ENCODE measurements at places on chromosomes 16 and 17.
A peak's percentile ranks its signal among the peaks of the same experiment; 100 is the strongest.

- H3K4me1 ChIP-seq = no peaks in the 10 kb centered on the region
- DNase-seq = no peak
- H3K27me3 ChIP-seq = no peaks in the 10 kb centered on the region
Measured at GRCh38 chr16:73171380-73171779, 123.5 kb upstream of the ZFHX3 start.

GRCh38 chr16:73771196-73772064 is 525.2 kb upstream of the PSMD7 start:
- H3K4me1 ChIP-seq = no peaks in the 10 kb centered on the region
- DNase-seq = no peak
- no peaks in the 10 kb centered on the region for H3K36me3 ChIP-seq

GRCh38 chr16:1493746-1494094 is 560 bp downstream of the TELO2 start:
- peaks cover 13% of the 10 kb centered on the region for H3K36me3 ChIP-seq
- no peaks in the 10 kb centered on the region for H3K4me1 ChIP-seq
- no peak for DNase-seq
- H3K4me3 ChIP-seq = peak overlapping the region; percentile 82
- peak overlapping the region; percentile 49 for H3K27ac ChIP-seq

DNA sequence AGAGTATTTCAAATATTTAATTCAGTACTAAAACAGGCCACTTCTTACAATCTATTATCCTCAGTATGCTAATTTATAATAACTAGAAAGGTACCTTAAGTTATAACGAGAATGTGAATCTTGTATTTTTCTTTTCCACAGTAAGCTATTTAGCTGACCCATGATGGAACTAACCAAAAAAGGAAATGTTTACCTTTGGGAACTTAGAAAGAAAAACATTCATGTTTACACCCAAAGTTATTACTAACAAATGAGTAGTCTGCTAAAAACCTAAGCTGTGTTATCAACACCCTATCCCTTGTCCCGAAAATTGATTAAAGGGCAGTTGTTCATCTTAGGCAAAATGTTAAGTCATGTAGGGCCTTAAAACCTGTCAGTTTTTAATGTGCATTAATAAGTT is 8.1 kb downstream of the GNA13 start:
- H3K4me3 ChIP-seq = no peak overlapping the region
- peak overlapping the region; percentile 56 for H3K27ac ChIP-seq
- no peaks in the 10 kb centered on the region for H3K4me1 ChIP-seq
- H3K27me3 ChIP-seq = no peaks in the 10 kb centered on the region
- H3K36me3 ChIP-seq = no peaks in the 10 kb centered on the region
- no peak for DNase-seq

DNA sequence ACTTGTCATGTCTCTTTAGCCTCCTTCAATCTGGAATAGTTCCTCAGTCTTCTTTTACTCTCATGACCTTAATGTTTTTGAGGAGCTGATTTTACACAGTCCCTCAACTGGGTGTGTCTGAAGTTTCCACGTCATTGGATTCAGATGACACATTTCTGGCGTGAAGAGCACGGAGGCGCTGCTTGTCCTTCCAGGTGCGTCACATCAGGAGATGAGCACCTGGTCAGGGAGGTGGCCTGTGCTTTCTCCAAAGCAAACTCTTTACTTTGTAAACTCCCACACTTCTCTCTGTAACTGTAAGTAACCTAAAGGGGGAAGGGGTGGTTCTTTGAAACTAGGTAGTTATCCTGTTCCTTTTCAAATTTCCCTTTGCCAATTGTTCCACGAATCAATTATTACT is 52.5 kb upstream of the MNT start:
- H3K27me3 ChIP-seq = no peaks in the 10 kb centered on the region
- H3K4me1 ChIP-seq = no peaks in the 10 kb centered on the region
- no peak for DNase-seq

DNA sequence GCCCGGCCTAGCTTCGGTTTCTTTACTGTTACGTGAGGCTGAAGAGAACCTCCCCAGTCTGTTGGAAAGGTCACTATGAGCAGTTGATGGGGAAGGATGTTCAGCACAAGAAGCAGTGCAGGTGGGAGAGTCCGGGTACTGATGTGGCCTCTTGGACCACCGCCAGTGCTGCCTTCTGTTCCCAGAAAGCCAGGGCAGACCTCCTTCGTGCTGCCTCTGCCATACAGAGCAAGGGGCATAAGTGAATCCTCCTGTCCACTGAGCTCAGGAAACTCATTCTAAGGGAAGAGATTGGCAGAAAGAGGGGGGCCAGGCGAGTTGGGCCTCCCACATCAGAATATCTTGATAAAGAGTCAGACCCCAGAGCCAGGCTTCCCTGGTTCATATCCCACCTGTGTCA is 3.7 kb downstream of the PPP4C start:
- H3K4me3 ChIP-seq = no peak overlapping the region
- H3K27ac ChIP-seq = no peak overlapping the region
- H3K27me3 ChIP-seq = no peaks in the 10 kb centered on the region
- DNase-seq = no peak
- no peaks in the 10 kb centered on the region for H3K36me3 ChIP-seq

DNA sequence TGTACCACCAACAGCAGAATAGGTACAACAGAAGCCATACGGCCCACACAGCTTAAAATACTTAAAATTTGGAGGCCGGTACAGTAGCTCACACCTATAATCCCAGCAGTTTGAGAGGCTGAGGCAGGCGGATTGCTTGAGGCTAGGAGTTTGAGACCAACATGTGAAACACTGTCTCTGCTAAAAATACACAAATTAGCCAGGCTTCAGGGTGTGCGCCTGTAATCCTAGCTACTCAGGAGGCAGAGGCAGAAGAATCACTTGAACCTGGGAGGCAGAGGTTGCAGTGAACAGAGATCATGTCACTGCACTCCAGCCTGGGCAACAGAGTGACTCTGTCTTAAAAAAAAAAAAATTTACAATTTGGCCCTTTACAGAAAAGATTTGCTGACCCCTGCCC is 17.0 kb downstream of the GFOD2 start:
- peaks cover 14% of the 10 kb centered on the region for H3K4me1 ChIP-seq
- no peak overlapping the region for H3K4me3 ChIP-seq
- H3K27me3 ChIP-seq = no peaks in the 10 kb centered on the region
- no peaks in the 10 kb centered on the region for H3K36me3 ChIP-seq
- no peak overlapping the region for H3K27ac ChIP-seq

GRCh38 chr17:73481676-73482075 is 162.6 kb downstream of the SDK2 start:
- no peak overlapping the region for H3K4me3 ChIP-seq
- H3K36me3 ChIP-seq = no peaks in the 10 kb centered on the region
- DNase-seq = no peak
- no peaks in the 10 kb centered on the region for H3K27me3 ChIP-seq
- no peaks in the 10 kb centered on the region for H3K4me1 ChIP-seq

DNA sequence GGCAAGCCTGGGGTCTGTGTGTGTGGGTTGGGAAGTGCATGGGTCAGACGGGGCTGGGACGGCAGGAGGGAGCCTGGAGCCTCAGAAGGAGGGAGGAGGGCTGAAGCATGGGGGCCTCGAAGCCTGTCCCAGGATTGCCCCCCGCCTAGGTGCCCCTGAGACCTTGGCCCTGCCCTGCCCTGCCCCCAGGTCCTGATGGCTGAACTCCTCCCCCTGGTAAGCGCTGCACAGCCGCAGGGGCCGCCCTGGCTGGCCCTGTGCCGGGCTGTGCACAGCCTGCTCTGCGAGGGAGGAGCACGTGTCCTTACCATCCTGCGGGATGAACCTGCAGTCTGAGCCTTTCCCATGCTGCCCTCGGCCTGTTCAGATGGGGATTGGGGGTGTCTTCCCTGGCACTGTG is 4.4 kb downstream of the TEDC2 start:
- H3K36me3 ChIP-seq = no peaks in the 10 kb centered on the region
- H3K27ac ChIP-seq = no peak overlapping the region
- H3K27me3 ChIP-seq = no peaks in the 10 kb centered on the region
- DNase-seq = peak; percentile 44
- no peaks in the 10 kb centered on the region for H3K4me1 ChIP-seq

DNA sequence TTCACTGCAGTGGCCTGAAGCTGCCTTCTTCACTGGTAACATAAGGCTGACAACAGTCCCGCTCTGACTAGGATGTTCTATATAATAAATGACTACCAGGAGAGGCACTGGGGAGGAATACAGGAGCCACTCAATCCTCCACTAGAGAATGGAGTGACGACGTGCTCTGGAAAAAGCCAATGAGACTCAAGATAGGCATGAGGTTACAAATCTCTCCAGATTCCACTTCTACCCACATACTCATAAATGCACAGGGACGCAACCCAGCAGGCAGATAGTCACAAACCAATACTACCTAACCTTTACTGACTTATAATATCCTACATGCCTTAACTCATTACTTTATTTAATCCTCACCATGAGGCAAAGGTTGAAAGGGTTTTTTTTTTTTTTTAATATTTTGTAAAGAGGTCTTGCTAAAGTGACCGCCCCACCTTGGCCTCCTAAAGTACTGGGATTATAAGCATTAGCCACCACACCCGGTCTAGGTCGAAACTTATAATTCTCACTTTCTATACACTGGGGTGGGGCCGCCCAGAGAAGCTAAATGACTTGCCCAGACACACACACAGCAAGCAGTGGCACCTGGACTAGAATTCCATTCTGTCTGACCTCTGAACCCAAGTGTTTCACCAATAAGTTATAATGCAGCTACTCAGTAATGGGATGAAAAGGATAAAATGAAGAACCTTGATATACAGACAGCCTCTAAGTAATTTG is 33.7 kb downstream of the TOM1L2 start:
- H3K27ac ChIP-seq = no peak overlapping the region
- H3K27me3 ChIP-seq = no peaks in the 10 kb centered on the region
- H3K4me1 ChIP-seq = peaks cover 6% of the 10 kb centered on the region
- H3K36me3 ChIP-seq = no peaks in the 10 kb centered on the region

- no peak for DNase-seq
- H3K4me1 ChIP-seq = no peaks in the 10 kb centered on the region
- no peaks in the 10 kb centered on the region for H3K27me3 ChIP-seq
- H3K4me3 ChIP-seq = no peak overlapping the region
- H3K27ac ChIP-seq = no peak overlapping the region
Measured at GRCh38 chr16:86862595-86863280, 284.4 kb downstream of the FOXL1 start.

- H3K27ac ChIP-seq = no peak overlapping the region
- H3K36me3 ChIP-seq = no peaks in the 10 kb centered on the region
- DNase-seq = no peak
- no peak overlapping the region for H3K4me3 ChIP-seq
Measured at GRCh38 chr17:8133941-8134340, 10.0 kb upstream of the HES7 start.

DNA sequence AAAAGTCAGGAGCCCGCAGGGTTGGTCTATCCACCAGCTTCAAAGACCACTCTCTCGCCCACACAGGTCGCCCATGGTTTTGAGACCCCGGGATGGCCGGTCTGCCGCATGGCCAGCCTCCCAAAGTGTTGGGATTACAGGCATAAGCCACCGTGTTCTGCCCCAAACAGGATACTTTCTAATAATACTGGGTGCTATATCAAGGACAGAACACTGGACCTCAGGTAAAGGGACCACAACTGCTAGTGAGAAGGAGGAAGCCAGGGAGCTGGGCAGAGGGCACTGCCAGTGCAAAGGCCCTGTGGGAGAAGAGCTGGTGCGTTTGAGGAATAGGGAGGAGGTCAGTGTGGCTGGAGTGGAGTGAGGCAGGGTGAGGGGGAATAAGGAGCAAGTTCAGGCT is 34.1 kb downstream of the IL21R start:
- H3K27ac ChIP-seq = no peak overlapping the region
- H3K27me3 ChIP-seq = no peaks in the 10 kb centered on the region

DNA sequence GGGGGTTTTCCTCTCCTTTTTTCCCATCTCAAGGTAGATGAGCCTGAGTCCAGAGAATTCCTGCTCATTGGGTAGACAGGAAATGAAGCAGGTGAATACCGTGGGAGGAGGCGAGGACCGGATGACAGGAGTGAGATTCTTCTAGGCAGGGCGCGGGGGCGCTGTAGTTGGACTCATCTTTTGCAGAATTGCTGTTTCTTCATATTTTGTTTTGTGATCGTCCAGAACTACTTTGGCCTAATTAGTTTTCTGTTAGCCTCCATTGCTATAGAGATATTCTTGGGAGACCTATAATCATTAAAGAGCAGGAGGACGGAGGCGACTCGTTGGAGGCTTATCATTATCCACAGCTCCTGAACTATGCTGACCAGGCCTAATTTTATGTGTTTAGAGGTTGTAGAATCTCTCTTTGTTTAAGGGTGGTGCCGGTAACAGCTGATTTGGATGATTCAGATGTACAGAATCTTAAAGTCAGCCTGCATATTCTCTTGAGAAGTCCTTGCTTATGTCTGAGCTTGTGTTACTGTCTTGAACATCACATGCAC is 650 bp downstream of the ATP6V0A1 start:
- peak; percentile 60 for DNase-seq
- peak overlapping the region; percentile 86 for H3K27ac ChIP-seq
- H3K36me3 ChIP-seq = no peaks in the 10 kb centered on the region
- H3K4me1 ChIP-seq = no peaks in the 10 kb centered on the region

DNA sequence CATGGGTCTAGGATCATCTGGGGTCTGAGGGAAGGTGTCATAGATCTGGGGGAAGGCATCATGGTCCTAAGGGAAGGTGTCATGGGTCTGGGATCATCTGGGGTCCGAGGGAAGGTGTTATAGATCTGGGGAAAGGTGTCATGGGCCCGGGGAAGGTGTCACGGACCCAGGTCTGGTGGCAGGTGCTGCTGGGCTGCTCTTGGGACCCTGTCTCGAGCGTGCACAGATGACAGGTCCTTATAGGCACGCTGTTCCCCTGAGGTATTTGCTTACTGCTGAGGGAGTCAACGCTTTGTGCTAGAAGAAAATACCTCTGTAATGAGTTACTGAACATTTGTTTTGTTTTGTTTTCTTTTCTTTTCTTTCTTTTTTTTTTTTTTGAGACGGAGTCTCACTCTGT is 1.4 kb downstream of the RAB40C start:
- no peaks in the 10 kb centered on the region for H3K36me3 ChIP-seq
- H3K4me3 ChIP-seq = peak overlapping the region; percentile 90
- no peaks in the 10 kb centered on the region for H3K27me3 ChIP-seq
- DNase-seq = no peak
- no peak overlapping the region for H3K27ac ChIP-seq
- H3K4me1 ChIP-seq = no peaks in the 10 kb centered on the region

DNA sequence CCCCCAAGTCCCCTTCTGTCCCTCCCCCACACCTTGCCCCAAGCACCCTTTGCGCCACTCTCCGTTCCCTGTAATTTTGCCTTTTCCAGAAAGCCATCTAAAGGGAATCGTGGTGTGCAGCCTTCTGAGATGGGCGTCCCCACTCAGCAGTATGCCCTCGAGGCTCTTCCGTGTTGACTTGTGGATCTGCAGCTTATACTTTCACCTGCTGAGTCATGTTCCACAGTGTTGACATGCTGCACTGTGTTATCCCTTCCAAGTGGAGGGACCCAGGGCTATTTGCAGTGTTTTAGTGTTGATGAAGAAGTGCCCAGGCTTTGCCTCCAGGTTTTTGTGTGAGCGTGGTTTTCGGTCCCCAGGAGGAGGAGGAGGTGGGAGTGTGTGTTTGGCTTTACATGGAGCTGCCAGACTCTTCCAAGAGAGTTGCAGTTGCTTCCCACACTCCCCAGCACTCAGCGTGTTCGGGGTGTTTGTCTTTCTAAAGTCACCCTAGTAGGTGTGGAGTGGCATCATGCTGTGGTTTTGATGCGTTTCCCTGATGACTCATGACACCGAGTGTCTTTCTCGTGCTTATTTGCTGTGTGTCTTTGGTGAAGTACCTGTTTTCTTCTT is 32.1 kb upstream of the JPT2 start:
- H3K4me1 ChIP-seq = no peaks in the 10 kb centered on the region
- no peak overlapping the region for H3K4me3 ChIP-seq

- no peaks in the 10 kb centered on the region for H3K4me1 ChIP-seq
- H3K27ac ChIP-seq = no peak overlapping the region
- H3K27me3 ChIP-seq = no peaks in the 10 kb centered on the region
- no peaks in the 10 kb centered on the region for H3K36me3 ChIP-seq
Measured at GRCh38 chr17:38697061-38697820, 7.8 kb upstream of the MLLT6 start.
